Naive thymus-derived CD8-positive, alpha-beta T cell (primary cell): ENCODE measurements at places on chromosomes 1 and 21.
A peak's percentile ranks its signal among the peaks of the same experiment; 100 is the strongest.

DNA sequence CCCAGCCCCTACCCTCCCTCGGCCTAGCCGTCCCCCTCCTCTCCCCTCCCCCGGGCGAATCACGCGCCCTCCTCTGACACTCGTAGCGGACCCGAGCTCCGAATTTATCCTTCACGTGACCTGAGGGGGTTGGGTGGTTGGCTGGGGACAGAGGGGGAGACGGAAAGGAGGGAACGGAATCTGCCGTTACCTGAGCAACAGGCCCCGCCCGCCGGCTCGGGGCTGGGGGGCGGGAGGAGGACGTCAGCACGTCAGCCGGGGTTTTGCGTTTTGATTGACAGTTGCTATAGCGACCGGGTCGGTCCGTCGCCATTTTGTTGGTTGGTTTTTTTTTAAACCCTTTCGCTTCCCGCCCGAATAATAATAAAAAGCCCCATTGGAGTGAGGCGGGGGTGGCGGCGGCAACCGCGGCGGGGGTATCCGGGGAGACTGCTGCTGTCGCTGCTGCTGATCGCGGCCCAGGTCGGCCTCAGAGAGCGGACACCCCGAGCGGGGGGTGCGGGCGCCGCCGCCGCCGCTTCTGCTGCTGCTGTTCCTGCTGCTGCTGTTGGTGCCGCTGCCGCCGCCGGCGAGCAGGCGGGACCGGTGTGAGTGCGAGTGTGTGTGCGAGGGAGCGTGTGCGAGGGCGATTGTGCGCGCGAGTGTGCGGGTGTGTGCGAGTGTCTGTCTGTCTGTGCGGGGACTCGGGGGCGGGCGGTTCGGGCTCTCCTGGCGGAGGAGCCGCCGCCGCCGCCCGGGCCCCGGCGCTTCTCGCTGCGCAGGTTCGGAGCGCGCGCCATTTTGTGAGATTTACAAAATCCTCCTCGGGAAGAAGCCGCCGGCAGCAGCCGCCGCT lies at the start of gene DYRK1A:
Gene DYRK1A, plus strand, starts transcription at position 292 of the 835 bp plus-strand sequence. CDS start 53,602 bp downstream, outside the sequence.
- DNase-seq: peak; percentile 99

- DNase-seq: no peak
Measured at GRCh38 chr1:169144941-169145626, 38.6 kb downstream of the ATP1B1 start.

- DNase-seq: peak; percentile 6
Measured at GRCh38 chr21:32562915-32563314, 22.4 kb downstream of the TCP10L start.

DNA sequence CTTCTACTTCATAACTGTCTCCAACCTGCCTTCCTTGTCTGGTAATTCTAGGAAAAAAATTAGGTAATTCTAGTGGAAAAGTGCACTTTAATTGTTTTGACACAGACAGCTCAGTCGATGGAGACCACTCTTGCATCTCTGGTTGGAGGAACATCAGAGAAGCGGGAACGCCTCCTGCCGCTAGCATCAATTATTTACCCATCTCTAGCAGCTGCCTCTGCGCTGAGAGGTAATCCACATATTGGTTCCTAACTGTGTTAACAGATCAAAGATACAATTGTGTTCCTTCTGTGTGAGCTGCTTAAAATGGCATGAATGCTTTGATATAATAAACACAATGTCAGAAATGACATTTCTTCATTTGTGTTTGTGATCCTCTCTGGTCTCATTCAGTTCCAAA lies 33.3 kb downstream of the C2CD2 start:
- no peak for DNase-seq

- no peak for DNase-seq
Measured at GRCh38 chr1:23462766-23463165, 21.2 kb downstream of the ASAP3 start.

DNA sequence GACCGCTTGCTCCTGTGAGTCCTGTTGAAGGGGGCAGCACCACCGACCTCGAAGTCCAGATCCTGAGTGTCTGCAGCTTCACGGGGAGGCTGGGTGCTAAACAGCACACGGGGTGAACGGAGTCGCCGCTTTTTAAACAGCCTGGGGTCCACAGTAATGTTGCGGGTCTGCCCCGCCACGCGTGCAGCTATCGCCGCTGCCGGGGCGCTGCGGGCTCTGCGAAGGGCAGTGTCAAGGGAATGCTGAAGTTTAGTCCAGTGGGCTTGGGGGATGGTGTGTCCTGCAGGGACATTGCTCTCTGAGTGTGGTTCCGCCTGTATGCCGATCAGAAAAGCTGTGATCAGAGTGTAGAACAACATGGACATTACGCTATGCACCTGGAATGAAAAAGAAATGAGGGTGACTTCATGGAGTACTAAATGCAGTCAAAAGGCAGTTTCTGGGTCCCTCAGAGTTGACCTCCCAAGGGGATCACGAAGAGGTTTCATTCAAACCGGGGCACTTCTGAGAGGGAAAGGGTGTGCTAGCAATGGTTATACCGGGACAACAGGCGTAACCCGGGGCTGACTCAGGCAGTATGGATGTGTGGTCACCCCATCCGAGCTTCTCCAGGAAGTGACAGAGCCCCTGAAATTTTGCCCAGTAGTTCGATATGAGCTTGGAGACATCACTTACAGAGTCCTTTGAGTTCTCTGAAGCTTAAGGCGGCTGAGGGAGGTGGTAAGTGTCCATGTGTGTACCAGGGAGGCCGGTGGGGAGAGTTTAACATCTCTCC lies 51.4 kb downstream of the NGF start:
- DNase-seq: no peak

- DNase-seq: no peak
Measured at GRCh38 chr1:1892079-1892762, 1.3 kb upstream of the GNB1 start.

- no peak for DNase-seq
Measured at GRCh38 chr1:63987014-63987627, 213.3 kb downstream of the ROR1 start.

DNA sequence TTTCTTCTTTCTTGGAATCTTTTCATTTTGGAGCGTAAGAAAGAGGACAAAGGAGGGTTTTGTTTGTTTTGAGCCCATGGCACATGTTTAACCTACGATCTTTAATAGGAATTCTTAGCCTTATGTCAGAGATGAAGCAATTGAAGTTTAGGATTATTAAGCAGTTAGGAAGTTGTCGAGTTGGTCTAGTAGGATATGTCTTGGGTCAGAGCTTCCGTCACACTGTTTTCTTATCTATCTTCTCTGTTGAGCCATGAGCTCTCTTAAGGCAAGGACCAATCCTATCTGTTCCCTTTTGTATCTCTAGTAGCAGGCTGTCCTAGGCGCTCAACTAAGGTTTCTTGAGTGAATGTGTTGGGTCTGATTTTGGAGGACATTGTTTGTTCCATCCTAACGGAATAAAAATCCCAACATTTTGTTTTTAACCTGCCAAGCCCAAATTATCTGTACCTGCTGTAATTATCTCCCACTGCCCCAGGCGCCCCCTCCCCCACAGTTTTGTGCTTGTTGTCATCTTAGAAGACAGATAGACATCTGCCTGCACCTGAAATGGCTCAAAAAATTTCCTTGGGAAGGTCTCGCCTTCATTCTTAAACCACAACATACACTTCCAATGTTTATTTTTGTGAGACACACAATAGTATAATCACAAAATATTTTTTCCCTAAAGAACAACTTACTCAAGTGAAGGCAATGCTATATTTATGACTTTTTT lies 95.3 kb upstream of the GADD45A start:
- no peak for DNase-seq

GRCh38 chr1:77533660-77534305 lies 148.7 kb downstream of the ZZZ3 start:
- peak; percentile 68 for DNase-seq

- no peak for DNase-seq
Measured at GRCh38 chr1:201313086-201313485, 29.8 kb downstream of the PKP1 start.

- no peak for DNase-seq
Measured at GRCh38 chr1:43898981-43899380, 34.6 kb upstream of the ARTN start.

DNA sequence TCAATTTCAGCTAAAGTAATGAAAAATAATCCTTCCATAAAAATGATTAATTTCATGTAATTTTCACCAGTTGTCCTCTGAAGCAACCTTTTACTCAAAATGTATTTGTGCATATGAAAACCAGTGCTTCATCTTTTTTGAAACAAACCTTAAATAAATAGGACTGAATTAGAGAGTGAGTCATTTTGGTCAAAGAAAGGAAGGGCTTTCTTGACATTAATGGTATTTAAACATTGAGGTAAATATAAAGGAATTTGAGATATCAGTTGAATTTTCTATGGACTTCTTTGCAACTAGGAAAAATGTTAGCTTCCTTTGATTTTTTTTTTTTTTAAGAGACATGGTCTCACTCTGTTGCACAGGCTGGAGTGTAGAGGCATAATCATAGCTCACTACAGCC lies 38.7 kb downstream of the SNX7 start:
- DNase-seq: no peak

- DNase-seq: no peak
Measured at GRCh38 chr1:76239470-76239918, 164.9 kb downstream of the ST6GALNAC3 start.

DNA sequence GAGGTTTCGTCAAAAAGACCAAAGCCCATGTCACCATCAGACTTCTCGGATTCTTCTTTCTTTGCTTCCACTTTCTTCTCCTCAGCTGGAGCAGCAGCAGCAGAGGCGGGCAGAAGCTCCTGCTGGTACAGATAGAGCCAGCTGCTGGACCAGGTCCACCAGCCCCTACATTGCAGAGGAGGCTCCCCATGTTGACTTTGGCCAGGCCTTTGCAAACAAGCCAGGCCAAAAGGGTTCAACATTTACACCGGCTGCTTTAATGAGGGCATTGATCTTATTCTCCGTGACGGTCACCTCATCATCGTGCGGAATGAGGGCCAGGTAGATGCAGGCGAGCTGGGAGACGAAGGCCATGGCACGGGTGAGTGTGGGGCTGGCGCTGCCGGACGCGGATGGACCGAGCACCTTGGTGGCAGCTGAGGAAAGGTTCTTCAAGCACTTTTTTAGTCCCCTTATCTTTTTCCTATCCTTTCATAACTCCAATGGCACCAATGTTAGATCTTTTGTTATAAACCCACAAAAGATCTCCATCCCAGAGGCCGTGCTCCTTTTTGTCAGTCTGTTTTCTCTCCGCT lies 358.5 kb downstream of the RGS7 start:
- no peak for DNase-seq
